Activated CD4-positive, alpha-beta memory T cell treated with anti-CD3 and anti-CD28 coated beads for 36 hours (primary cell): ENCODE measurements at places on chromosomes 4 and X. TPM values are rescaled to one million over a fixed set of nuclear protein-coding genes. Genes with fewer than 3 reads are reported as not detected.
A peak's percentile ranks its signal among the peaks of the same experiment; 100 is the strongest.

DNA sequence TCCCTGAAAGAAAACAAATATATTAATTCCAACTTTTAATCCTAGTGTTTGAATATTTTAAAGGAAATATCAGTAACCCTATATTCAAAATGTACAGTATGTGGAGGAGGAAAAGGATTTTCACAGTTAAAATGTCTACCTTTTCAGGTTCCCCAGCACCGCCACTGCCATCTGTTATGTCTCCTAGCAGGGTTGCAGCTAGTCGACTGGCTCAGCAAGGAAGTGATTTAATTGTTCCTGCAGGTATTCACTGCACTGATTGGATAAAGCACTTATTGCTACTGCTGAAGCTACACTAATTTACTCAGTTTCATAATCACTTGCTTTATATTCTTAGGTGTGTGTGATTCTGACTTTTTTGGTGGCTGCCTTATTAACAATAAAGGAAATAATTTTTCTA is 65.5 kb upstream of the FHDC1 start:
- peaks cover 15% of the 10 kb centered on the region for H3K36me3 ChIP-seq
- H3K4me1 ChIP-seq, result no peaks in the 10 kb centered on the region
- H3K4me3 ChIP-seq, result no peak overlapping the region
- H3K27ac ChIP-seq, result no peak overlapping the region
- no peaks in the 10 kb centered on the region for H3K27me3 ChIP-seq

DNA sequence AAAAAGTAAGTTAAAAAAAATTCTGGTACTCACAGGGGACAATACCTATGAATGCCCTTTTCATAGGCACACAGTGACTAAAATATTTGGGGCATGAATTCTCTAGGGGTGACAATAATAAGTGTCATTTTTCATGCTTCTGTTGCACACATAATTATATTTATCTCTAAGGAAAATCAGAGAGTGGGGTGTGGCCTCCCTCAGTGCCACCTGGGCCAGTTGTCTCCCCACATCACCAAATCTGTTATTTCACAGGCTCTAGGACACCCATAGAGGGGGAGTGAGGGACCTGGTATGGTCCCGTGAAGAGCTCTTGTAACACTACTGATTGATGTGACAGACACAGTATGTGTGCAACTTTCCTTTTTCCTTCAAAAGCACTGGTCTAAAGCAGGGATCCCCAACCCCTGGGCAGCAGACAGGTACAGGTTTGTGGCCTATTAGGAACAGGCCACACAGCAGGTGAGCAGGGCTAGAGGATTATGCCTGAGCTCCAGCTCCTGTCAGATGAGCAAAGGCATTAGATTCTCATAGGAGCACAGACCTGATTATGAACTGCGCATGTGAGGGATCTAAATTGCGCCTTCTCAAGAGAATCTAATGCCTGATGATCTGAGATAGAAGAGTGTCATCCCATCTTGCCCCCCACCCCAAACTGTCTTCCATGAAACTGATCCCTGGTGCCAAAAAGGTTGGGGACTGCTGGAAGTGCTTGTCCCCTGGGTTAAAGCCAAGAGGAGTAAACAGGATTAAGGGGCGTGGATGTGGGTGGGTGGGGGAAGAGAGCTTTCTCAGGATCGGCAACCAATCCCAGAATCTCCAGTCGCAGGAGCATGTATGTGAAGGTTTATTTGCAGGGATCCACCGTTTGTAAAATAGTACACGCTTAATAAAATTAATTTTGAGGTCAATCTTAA is 856 bp downstream of the SLC9B1 start:
- peak overlapping the region; percentile 92 for H3K27ac ChIP-seq
- H3K4me3 ChIP-seq, result peak overlapping the region; percentile 84
- H3K4me1 ChIP-seq, result peaks cover 15% of the 10 kb centered on the region

DNA sequence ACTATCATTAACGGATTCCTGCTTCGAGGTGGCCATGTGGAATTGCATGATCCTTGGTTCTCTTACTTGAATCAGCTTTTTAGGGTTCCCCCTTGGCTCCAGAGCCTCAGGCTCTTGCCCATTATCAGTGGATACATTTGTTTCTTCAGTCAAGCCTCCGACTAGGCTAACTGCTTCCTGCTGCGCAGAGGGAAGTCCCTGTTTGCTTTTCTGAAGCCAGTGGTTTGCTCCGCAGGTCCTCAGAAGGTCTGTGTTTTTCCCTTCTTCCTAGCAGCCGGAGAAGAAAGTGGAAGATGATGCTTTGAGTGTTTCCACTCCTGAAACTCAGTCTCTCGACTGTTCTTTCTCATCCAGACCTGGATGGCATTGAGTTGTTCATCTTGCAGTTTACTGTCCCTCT is 20.6 kb downstream of the SRD5A3 start:
- no peak overlapping the region for H3K4me3 ChIP-seq
- H3K27me3 ChIP-seq, result no peaks in the 10 kb centered on the region
- no peaks in the 10 kb centered on the region for H3K4me1 ChIP-seq

- no peaks in the 10 kb centered on the region for H3K27me3 ChIP-seq
- DNase-seq, result peak; percentile 30
- H3K4me1 ChIP-seq, result no peaks in the 10 kb centered on the region
- H3K4me3 ChIP-seq, result no peak overlapping the region
These were observed 50.4 kb downstream of the USP11 start for GRCh38 chrX:47283015-47283771.

GRCh38 chrX:117854806-117855205 is 261.8 kb downstream of the KLHL13 start:
- H3K27me3 ChIP-seq, result no peaks in the 10 kb centered on the region

GRCh38 chr4:186932631-186933187 is 209.1 kb upstream of the FAT1 start:
- H3K27ac ChIP-seq, result no peak overlapping the region
- no peak overlapping the region for H3K4me3 ChIP-seq
- no peak for DNase-seq

GRCh38 chrX:150569155-150569477 is 695 bp downstream of the MTM1 start:
- H3K36me3 ChIP-seq, result no peaks in the 10 kb centered on the region
- H3K27me3 ChIP-seq, result no peaks in the 10 kb centered on the region
- H3K4me1 ChIP-seq, result peaks cover 45% of the 10 kb centered on the region
- peak overlapping the region; percentile 87 for H3K27ac ChIP-seq
- peak; percentile 68 for DNase-seq
- peak overlapping the region; percentile 77 for H3K4me3 ChIP-seq

The ART3 gene
- total RNA-seq, result 0.36 TPM

The IL2 gene
- 165 TPM for total RNA-seq

The NKX3-2 gene
- not detected for total RNA-seq

The SLC4A4 gene
- 0.43 TPM for total RNA-seq

The RHOXF2B gene
- total RNA-seq, result not detected

The EFHC2 gene
- 0.24 TPM for total RNA-seq

The PNMA6F gene
- not detected for total RNA-seq

The ADH1C gene
- not detected for total RNA-seq

The PACRGL gene
- 9.8 TPM for total RNA-seq

The YY2 gene
- total RNA-seq, result 0.78 TPM

The SPANXN3 gene
- total RNA-seq, result not detected

The DDX53 gene
- not detected for total RNA-seq

The ANXA3 gene
- total RNA-seq, result not detected

The RCHY1 gene
- total RNA-seq, result 32.4 TPM

The SLC25A4 gene
- total RNA-seq, result 8.4 TPM
